GM12878 (cell line): ENCODE measurements at places on chromosomes 4 and X.

DNA sequence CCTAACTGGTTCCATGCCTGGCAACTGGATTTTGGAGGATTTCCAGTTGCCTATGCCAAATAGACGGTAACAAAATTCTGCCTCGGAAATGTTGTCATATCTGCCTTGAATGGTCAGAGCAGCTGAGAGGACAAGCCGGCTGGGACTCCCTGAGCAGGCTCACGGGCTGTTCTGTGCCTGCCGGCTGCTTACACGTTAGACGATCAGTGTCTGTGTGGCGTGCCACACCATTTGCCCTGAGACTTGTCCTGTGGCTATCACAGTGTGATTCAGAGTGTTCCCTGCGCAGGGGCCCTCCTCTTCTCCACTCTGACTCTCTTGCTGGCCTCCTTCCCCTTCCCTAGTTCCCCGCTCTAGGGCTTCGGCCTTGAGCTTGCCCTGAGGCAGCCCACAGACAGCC lies 42.4 kb downstream of the RAI2 start:
- no peak for DNase-seq

- no peak for DNase-seq
Observed at GRCh38 chr4:153945704-153946103, 156.8 kb upstream of the SFRP2 start.

- no peak for DNase-seq
Observed at GRCh38 chr4:139841464-139842195, 176.0 kb downstream of the MGST2 start.

GRCh38 chr4:11155208-11155867 lies 273.4 kb downstream of the HS3ST1 start:
- no peak for DNase-seq

DNA sequence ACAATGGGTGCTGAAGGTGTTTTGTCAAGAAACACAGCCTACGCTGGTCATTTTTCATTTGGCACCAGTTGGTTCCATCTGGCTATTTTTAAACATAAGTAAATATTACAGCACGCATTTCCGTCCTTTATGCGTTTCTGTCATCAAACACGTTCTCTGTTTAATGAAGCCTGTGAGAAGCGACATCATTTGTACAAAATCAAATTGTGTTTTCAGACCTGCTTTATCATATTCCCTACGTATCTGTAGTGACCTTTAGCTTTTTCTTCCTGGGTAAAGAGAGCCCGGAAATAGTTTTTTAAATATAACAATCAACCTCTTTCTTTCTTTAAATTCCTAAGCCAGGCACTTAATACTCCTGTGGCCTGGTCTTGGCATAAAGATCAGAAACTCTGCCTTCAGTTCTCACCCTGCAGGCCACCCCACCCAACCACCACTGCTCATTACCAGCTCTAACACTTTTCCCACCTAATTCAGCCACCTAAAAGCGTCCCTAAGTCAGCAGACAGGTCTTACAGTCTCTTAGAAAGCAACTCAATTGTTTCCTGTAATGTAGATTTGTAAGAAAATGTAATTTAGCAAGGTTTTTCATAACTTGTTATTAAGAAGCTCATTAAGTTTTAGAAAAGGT lies 30.4 kb downstream of the ACSL1 start:
- DNase-seq, result no peak

GRCh38 chr4:99648321-99648720 lies 9.3 kb downstream of the C4orf54 start:
- no peak for DNase-seq
